ENCODE measurements at places on chromosomes 2 and 18. TPM values are rescaled to one million over a fixed set of nuclear protein-coding genes. Genes with fewer than 3 reads are reported as not detected.

DNA sequence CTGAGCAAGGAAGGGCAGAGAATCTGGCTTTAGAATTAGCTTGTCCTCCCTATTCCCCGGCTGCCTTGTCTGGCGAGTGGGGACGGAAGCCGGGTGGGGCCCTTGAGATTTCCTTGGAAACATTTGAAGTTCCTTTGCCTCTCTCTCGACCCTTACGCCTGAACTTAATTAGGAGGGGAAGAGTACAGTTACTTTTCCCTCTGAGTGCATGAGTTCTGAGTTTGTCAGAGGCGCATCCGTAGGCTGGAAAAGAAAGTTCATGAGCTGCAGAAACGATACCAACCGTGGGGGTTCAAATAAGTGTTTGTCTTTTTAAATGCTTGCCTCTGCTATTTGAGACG, 468 bp downstream of the PIKFYVE start:
- peaks cover 32% of the 10 kb centered on the region for H3K4me1 ChIP-seq
- DNase-seq: no peak
- H3K36me3 ChIP-seq: peaks cover 14% of the 10 kb centered on the region
- H3K4me3 ChIP-seq: peak overlapping the region; percentile 89
- H3K27ac ChIP-seq: peak overlapping the region; percentile 98

DNA sequence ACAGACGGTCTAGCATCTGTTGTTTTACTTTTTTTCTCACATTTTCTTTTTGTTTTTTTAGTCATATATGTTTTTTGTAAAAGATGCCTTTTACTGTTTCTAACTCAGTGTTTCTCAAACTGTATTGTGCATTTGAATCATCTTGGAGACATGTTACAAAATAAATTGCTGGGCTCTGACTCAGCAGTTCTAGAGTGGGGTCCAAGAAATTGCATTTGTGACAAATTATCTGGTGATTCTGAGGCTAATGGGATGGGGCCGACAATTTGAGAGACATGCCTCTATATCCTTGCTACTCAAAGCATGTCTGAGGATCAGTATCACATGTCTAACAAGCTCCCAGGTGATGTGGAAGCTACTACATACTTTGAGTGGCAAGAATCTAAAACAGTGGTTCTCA, 478.8 kb downstream of the PLCL1 start:
- H3K4me1 ChIP-seq: no peaks in the 10 kb centered on the region
- no peak for DNase-seq
- peaks cover 20% of the 10 kb centered on the region for H3K27me3 ChIP-seq
- H3K27ac ChIP-seq: no peak overlapping the region

GRCh38 chr2:18824325-18824790, 235.0 kb upstream of the NT5C1B start:
- H3K27ac ChIP-seq: no peak overlapping the region
- no peak for DNase-seq
- no peaks in the 10 kb centered on the region for H3K36me3 ChIP-seq
- no peak overlapping the region for H3K4me3 ChIP-seq
- H3K4me1 ChIP-seq: no peaks in the 10 kb centered on the region

DNA sequence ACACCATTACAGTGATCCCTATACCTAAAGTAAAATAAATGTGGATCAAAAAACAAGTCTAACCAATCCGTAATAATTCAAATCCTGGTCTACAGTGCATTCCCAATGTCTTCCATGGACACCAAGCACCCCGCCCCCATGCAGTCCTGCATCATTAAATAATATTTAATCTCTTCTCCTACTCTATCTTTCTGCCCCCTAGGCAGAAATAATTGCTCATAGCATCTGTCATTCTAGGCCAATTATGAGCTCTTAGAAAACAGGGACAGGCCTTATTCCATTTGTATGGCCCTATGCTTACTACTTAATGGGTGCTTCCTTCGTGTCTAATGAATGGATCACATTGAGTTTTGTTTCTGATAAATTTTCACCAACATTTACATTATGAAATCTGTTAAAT, 66.4 kb downstream of the PAX3 start:
- no peaks in the 10 kb centered on the region for H3K36me3 ChIP-seq
- H3K27ac ChIP-seq: no peak overlapping the region
- no peak overlapping the region for H3K4me3 ChIP-seq
- peaks cover 6% of the 10 kb centered on the region for H3K27me3 ChIP-seq
- no peak for DNase-seq

DNA sequence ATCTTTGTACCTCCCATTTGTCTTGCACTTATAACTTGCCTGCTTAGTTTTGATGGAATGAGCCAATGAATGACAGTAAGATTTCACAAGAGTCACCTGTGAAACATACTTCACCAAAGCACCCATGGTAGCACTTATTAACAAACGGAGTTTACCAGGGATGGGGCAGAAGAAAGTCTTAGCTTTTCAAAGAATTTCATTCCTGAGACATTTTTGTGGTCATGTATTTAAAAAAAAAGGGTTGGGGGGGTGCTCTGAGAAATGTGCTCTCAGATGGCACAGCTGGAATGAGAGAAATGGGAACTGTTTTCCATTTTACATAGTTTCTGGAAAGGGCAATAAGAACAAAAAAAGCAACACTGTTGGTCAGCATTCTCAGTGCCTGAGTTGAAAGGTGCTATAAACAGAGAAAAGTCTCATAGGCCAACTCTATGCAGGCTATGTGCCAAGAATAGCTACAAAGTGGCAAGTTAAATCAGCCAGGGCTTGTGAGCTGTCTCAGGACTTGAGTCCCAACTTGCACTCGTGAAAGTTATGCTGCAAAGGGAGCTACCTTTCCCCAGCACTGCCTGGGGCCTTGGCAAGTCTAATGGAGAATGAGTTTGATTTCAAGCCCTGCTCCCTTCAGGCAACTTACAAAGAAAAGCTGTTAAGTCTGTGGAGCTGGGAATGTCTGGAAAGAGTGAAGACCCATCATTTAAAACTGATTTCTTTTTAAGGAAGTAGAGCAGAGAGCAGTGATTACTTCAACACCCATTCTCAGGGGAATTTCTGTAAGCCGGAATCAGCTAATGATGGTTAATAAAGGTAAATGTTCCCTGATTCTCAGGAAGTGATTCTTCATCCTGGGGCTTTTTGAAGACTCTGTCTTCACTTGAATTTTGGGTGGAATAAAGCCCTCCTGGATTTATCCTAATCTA, 170.6 kb downstream of the SLC8A1 start:
- H3K27ac ChIP-seq: no peak overlapping the region
- no peaks in the 10 kb centered on the region for H3K4me1 ChIP-seq
- DNase-seq: no peak
- H3K4me3 ChIP-seq: no peak overlapping the region
- no peaks in the 10 kb centered on the region for H3K36me3 ChIP-seq
- H3K27me3 ChIP-seq: no peaks in the 10 kb centered on the region

CHRND gene
- total RNA-seq: not detected

GRCh38 chr2:145601361-145601925, 1081.5 kb upstream of the ZEB2 start:
- no peak for DNase-seq
- no peaks in the 10 kb centered on the region for H3K27me3 ChIP-seq
- no peaks in the 10 kb centered on the region for H3K36me3 ChIP-seq
- H3K4me1 ChIP-seq: no peaks in the 10 kb centered on the region
- no peak overlapping the region for H3K27ac ChIP-seq

Data from activated CD4-positive, alpha-beta memory T cell treated with anti-CD3 and anti-CD28 coated beads for 36 hours (primary cell).